ENCODE measurements at places on chromosomes 1 and 21.

DNA sequence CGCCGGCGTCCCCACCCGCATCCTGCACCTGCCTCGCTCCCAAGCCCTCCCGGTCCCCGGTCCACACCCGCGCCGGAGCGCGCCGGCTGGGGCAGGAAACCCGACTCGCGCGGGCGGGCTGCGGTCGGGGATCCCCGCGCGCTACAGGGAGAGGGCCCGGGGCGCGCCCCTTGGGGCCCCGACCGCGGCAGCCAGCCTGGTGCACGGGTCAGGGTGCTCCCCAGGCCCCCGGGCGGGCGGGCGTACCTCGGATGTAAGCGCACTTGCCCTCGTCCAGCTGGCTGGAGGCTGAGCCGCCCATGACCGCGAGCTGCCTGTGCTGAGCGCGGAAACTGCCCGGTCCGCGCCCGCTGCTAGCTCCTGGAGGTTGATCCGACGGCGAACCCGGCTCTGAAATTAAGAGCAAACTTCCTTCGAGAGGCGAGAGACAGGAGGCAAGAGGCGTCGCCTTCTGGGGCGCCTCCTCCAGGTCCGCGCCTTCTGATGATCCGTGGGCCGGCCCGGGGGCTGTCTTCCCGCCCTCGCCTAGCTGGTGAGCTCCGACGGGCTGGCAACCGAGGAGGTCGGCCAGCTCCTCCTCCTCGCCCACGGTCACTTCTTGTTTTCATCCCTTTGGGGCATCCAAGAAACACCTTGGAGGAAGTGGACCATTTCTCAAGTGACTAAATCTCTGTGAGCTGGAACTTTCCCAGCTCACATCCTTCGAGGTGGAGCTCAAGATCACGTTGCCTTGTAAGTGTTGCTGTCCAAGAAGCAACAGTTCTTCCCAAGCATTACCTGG, at the start of gene NIBAN1:
NIBAN1 (minus strand) TSS at position 453 of the 781 bp plus-strand sequence; CDS start at position 301, 152 bp downstream.
- DNase-seq, result peak; percentile 72

DNA sequence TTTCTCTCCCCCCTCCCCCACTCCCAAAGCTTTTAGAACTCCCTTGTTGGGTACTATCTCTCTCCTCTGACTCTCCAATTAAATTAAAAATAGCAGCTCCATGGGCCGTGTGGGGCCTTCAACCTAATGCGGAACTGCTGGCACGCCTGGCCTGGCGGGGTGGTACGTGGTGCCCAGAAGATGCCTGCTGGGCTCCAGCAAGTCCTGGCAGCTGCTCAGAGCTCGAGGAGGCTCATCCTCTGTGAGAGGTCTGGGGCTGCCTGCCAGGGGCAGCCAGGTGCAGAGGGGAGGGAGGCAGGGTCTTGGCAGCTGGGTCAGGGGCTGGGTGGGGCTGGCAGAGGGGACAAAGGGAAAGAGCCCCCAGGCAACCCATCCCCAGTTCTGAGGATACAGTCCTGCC, 74.4 kb downstream of the ACTL8 start:
- no peak for DNase-seq

DNA sequence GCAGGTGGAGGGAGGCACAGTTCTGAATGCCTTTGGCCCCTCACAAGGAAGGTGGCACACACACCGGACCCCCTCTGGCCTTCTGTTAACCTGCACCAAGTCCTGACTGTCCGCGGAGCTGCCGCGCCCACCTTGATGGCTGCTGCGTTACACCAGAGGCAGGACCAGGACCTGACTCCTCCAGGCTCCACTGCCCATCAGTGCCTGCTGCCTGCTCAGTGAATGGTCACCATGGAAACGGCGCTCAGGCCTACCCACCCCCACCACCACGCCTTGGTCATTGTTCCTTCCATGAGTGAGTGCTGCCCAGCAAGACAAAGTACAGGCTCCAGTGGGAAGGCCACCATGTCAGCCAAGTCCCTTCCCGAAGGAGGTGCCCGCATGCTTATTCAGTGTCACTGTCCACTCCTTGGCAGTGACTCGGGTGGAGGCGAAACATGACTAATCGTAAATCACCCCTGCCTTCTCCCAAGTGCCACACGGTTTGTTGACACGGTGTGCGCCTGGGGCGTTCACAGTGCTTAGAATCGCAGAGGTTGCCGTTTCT, 57.3 kb downstream of the SLC37A1 start:
- no peak for DNase-seq

DNA sequence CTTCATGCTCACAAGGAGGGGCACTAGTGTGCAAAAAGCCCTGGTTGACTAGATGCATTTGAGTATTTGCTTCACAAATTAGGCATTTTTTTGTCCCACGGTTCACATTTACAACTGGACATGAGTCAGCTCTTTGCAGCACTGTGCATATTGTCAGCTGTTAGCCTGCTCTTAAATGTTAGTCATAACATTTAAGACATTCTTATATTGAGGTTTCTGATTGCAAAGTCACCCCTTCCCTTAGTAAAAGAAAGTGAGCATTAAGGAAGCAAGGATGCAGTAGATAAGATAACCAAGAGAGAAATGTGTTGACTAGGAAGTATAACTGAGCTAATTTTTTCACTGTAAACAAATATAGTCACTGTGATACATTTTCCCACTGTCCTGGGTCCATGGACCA, 132.6 kb upstream of the CTTNBP2NL start:
- DNase-seq, result peak; percentile 8

- DNase-seq, result peak; percentile 100
Measured at GRCh38 chr1:151994956-151995355, 1.3 kb upstream of the S100A10 start.

DNA sequence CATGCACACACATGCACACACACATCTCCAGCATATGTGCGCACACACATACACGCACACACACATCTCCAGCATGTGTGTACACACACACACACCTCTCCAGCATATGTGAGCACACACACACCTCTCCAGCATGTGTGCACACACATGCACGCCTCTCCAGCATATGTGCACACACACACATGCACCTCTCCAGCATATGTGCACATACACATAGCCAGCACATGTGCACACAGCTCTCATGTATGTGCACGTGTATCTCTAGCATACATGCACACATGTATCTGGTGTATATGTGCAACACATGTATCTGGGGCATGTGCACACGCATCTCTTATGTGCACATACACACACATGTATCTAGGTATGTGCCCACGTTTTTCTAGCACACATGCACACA, 57.9 kb downstream of the SLC19A1 start:
- DNase-seq, result no peak

DNA sequence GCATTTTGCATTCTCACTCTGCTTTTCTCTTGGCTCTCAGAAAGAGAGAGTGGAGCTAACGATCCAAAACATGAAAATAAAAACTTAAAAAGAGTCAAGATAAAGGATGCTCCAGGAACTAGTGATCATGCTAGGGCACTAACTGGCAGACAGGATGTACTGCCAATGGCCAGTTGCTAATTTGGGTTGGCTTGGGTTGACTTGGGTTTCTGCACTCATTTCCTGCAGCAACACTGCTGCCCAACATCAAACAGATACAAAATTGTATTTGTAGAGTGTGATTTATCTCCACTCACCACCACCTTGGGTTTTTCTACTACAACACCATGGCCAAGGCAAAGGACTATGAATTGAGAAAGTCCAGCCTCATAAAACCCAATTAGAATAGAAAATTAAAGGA, 662.3 kb upstream of the PTBP2 start:
- no peak for DNase-seq

DNA sequence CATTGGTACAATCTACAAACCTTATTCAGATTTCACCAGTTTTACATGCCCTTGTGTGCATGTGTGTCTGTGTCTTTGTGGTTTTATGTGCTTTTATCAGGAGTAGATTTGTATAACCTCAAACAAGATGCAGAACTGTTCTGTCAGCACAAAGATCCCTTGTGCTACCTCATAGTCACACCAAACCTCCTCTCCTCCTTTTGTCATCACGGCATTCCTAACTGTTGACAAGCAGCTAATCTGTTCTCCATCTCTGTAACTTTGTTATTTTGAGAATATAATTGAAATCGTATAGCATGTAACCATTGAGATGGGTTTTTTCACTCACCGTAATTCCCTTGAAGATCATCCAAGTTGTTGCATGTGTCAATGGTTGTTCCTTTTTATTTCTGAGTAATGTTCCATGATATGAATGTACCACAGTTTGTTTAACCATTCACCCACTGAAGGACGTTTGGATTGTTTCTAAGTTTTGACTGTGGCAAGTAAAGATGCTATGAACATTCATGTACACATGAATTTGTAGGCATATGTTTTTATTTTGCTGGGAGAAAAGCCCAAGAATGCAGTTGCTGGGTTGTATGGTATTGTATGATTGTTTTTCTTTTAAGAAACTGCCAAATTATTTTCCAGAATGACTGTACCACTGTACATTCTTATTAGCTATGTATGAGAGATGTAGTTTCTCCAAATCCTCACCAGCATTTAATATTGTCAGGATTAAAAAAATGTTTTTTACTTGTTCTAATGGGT, 78.1 kb upstream of the B3GALT2 start:
- peak; percentile 67 for DNase-seq

DNA sequence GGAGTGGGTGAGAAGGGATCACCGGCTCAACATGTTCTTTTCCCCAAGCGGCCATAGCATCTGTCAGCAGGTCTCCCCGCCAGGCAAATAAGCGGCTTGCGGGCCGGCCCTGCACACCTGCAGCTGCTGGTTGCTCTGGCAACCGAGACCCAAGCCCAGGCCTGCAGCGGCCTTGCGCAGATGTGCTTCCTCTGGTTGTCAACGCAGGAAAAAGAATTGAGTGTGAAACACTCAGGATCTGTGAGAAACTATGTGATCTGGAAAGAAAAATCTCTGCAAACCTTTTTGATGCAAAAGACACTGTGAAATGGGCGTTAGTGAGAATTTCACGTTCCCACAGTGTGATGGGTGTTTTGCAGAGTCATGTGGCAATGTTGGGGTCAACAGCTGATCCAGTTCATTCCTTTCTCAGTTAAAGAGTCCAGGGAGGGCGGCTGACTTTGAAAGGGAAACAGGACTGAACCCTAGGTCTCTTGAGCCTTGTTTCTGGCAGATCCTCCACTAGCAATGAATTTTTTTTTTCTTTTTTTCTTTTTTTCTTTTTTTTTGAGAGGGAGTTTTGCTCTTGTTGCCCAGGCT, 28.4 kb downstream of the TOMM20 start:
- no peak for DNase-seq

- DNase-seq, result no peak
Measured at GRCh38 chr1:117570988-117571409, 34.8 kb upstream of the TENT5C start.

- DNase-seq, result no peak
Measured at GRCh38 chr1:89260042-89260441, 12.6 kb downstream of the GBP5 start.

Measured in fibroblast of skin of right biceps (primary cell).